Activated CD8-positive, alpha-beta memory T cell treated with anti-CD3 and anti-CD28 coated beads for 48 hours (primary cell): ENCODE measurements at places on chromosomes 5 and 9.
A peak's percentile ranks its signal among the peaks of the same experiment; 100 is the strongest.

DNA sequence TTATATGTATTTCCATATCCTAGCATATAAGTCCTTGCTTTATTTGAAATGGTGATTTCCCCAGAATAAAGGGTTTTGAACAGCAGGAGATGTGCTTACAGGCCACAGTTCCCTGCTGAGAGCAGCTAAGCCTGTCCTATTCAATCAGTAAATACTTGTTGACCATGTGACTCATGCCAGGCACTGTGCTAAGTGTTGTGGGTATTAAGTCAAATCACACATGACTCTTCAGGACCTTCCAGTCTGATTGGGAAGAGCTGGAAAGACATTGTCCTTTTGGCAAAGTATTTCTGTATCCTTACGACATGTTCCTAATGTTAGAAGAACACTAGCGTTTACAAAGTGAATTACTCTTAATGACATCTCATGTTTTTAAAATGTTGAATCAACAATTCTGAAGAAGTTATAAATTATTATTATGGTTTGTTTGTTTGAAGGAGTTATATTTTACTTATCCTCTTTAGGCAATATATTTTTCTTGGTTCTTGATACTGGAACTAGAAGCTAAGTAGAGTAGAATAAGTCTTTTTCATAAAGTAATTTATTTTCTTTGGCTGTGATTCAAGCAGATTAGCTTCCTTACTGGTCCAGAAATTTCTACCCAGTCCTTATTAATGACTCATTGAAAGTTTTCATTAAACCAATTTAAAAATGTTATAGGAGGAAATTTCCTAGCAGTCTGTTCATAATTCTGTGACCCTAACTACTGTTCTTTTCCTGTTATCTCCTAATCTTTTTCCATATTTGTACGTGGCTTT lies 82.1 kb downstream of the GAPVD1 start:
- DNase-seq, result no peak

GRCh38 chr9:126395439-126396212 lies 69.0 kb downstream of the MVB12B start:
- no peak for DNase-seq

DNA sequence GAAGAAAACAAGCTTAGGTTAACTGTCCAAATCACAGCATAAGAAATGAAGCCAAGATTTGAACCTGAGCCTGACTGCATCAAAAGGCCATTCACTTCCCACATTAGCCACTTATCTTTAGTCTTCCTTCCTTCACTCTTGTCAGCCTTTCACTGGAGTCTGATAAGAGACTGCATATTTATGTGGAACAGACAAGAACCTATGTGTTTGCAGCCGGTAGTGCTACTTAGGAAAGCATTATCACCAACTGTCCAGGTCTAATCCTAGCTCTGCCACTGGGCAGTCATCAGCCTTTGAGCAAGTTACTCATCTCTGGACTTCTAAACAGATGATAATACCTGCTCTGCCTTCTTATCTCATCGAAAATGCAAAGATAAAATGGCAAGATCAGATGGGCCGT lies 12.1 kb upstream of the ATP6V0E1 start:
- no peak for DNase-seq

GRCh38 chr9:22136461-22137096 lies 127.5 kb upstream of the CDKN2B start:
- no peak for DNase-seq

- no peak for DNase-seq
Measured at GRCh38 chr5:99025298-99026045, 96.7 kb upstream of the CHD1 start.

GRCh38 chr5:55708732-55709131 lies 3.4 kb downstream of the SLC38A9 start:
- DNase-seq, result no peak

- no peak for DNase-seq
Measured at GRCh38 chr5:157443041-157443549, 16.9 kb upstream of the NIPAL4 start.

DNA sequence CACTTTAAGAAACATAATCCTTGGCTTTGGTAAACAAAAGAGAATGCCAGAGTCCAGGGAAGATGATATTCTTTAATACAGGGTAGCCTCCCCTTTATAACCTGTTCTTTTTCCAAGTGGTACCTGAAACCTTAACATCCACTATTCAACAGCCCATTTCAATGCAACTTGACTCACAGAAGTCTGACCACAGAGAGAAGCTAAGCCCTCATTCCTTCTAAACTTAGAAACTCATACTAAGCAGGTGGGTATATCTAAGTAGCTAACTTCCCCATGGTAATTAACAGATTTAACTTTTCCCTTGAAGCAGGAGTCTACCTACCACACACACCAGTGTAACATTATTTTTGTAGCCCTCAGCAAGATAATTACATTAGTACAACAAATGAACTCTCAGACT lies 91.9 kb downstream of the CEMIP2 start:
- DNase-seq, result no peak

GRCh38 chr9:127489471-127490115 lies 38.3 kb downstream of the LRSAM1 start:
- no peak for DNase-seq

- no peak for DNase-seq
Measured at GRCh38 chr9:19441730-19442129, 32.9 kb downstream of the ACER2 start.

DNA sequence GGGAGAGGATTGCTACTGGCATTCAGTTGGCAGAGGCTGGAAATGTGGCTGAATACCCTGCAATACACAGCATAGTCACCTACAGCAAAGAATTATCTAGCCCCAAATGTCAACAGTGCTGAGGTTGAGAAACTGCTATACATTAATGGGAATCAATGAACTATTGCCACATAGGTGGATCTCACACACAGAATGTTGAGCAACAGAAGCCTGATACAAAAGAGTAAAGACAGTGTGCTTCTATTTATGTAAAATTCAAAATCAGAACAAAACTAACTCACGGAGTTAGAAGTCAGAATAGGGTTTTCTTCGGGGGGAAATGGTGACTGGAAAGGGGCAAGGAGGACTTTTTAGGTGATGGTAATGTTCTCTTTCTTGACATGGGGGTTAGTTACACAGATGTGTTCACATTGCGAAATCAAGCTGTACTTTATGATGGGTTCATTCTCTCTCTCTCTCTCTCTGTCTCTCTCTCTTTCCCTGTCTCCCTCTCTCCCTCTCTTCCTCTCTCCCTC lies 45.7 kb upstream of the PANK3 start:
- DNase-seq, result no peak

DNA sequence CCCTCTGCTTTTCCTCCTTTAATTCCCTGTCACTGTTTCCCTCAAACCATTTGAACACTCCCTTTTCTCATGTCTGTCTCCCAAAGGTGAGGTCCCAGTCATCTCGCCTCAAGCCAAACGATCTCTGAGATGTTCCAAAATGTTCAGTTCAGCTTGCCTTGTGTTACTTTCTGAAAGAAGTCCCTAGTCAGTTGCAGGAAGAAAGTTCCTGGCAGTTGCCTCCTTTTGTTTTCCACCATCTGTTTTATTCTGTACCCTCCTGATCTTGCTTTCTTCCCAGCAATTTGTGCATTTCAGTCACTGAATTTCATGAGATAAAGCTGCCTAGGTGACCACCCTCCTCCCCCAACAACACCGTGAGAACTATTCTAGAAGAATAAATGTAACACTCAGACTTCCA lies 277.5 kb downstream of the EPB41L4A start:
- DNase-seq, result no peak

DNA sequence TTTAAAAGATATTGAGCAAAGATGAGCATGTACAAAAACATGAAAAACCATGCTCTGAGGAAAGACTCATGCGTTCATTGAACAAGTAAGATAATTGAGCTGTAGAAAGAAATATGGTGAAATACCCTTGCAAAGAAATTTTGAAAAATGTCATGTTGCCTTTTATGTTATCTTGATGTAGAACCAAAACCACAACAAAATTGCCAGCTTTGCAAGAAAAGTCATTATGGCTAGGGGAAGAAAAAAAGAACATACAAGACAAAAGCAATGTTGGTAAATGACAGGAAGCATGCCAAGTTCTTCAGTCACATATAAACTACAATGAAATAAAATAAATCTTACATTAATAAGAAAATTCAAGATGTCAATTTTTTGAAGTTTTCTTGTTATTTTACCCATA lies 368.0 kb downstream of the IRX1 start:
- DNase-seq, result no peak

DNA sequence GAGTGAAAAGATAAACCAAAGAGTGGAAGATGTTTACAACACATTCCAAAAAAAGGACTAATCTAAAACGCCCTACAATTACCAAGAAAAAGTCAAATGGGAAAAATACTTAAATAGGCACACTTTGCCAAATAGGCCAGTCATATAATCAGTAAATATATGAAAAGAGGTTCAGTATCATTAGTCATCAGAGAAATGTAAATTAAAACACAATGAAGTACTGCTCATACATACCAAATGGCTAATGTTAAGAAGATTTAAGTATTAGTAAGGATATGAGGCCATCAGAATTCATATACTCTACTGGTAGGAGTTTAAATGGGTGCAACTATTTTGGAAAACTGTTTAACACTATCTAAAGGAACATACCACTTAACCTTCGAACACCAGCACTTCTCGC lies 47.6 kb downstream of the ZDHHC21 start:
- no peak for DNase-seq

DNA sequence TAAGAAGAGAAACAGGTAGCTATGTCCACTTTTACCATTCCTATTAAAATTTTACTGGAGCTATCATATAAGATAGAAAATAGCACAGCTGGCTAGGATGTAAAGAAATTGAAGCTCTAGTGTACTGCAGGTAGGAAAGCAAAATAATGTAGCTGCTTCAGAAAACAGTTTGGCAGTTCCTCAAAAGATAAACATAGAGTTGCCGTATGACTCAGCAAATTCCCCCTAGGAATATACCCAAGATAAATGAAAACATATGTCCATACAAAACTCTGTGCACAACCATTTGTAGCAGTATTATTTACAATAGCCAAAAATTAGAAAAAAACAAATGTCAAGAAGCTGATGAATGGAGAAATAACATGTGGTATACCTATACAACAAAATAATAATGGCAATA lies 64.6 kb upstream of the SHISAL2B start:
- DNase-seq, result no peak

DNA sequence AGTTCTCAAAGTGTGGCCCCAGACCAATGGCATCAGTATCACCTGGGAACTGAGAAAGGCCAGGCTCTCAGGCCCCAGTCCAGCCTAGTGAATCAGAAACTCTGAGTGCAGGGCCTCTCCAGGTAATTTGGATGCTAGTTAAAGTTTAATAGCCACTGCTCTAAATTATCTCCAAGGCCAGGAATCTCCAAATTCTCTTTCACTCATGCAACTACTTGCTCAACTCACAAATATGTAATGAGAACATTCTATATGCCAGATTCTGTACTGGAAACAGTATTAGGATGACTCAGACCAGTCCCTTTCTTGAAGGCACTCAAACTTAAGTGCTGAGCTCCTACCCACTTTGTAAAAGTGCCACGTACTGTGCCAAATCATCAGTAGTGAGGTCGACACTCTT lies 84.6 kb downstream of the PAPPA start:
- no peak for DNase-seq

- no peak for DNase-seq
Measured at GRCh38 chr5:173909199-173909598, 21.1 kb downstream of the CPEB4 start.

- no peak for DNase-seq
Measured at GRCh38 chr5:131981516-131981915, 29.9 kb downstream of the ACSL6 start.

DNA sequence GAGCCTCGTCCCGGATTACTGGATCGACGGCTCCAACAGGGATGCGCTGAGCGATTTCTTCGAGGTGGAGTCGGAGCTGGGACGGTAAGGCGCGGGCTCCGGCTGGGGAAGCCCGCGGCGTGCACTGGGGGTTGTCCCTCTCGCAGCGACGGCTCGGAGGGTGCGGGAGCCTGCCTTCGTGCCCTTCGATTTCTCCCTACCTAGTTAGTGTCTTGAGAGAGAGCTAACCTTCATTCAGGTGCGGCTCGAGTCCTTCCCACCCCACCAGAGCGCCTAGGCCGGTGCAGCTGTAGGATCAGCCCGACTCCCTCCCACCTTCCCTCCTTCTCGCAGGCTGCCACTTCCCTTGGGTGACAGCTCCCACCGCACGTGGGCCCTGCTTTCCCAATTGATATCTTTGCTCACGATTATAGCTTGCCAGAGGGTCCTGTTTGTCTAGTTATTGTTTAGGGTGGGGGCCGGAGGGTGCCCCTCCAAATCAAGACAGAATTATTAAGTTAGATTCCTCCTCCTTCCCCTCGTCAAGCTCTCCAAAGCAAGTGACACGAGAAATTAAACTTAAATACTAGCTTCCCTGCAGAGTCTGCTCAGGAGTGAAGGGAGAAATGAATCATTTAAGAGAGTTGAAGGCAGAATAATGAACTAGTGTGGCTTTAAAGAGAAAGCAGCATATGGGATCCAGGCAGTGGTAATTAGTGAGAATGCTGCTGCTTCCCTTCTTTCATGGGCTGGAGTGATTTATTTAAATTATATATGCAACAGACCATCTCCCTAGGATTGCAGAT lies 569 bp downstream of the CAMK4 start:
- no peak for DNase-seq

- no peak for DNase-seq
Measured at GRCh38 chr5:6491196-6491918, 42.7 kb downstream of the UBE2QL1 start.

- no peak for DNase-seq
Measured at GRCh38 chr5:9599391-9599790, 30.8 kb downstream of the TAS2R1 start.

DNA sequence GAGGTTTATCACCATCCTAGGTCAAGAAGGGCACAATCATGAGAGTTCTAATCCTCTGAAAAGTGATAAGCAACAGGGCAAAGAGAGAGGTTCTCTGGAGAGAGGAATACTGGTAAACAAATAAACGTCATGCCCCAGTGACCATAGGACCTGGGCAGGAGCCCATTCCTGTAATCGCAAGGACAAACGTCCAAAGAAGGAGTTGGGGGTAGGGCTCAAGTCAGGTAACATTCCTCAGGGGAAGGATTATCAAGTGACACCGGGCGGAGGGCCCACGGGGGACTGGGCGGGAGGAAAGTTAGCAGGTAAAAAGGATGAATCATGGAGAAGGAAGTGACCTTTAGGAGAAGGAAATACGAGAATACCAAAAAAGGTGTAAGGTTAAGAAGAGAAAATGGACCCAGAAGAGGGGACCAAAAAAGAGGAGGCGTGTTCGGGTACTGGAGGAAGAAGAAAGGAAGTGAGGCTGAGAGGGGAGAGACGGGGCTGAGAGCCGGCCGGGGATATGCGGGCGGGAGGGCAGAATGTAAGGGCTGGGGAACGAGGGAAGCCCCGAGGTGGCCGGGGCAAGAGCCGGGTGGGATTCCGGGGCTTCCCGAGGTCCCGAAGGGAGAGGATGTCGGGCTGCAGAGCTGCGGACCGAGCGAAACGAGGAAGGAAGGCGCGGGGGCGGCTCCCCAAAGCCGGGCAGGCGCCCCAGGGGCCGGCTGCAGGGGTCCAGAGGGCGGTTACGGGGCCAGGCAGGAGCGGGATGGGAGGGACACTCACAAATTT lies 583 bp downstream of the DIAPH1 start:
- DNase-seq, result peak; percentile 31
